Lung (tissue), 17 donors: ENCODE measurements at places on chromosomes 16 and 17. TPM values are rescaled to one million over a fixed set of nuclear protein-coding genes. Genes with fewer than 3 reads are reported as not detected.

The OSGIN1 gene
- 17.0 TPM for total RNA-seq

The GCGR gene
- 0.11 TPM for total RNA-seq

DNA sequence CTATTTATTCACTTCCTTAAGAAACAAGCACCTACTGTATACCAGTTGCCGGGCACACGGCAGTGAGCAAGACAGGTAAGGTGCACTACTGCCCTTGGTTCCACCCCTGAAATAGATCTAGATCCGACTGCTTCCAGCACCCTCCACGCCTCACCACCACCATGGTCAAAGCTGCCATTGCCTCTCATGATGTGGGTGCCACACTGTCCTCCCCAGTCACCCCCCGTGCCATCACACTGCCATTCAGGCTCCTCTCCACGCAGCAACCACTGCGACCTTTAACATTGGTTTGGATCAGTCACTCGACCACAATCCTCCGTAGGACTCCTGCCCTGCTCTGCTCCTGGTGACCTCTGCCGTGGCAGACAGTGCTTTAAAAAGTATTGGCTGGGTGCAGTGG is 226.8 kb downstream of the CPPED1 start:
- DNase-seq: no peak
- H3K36me3 ChIP-seq: no peaks in the 10 kb centered on the region
- no peaks in the 10 kb centered on the region for H3K4me1 ChIP-seq
- H3K27me3 ChIP-seq: no peaks in the 10 kb centered on the region

DNA sequence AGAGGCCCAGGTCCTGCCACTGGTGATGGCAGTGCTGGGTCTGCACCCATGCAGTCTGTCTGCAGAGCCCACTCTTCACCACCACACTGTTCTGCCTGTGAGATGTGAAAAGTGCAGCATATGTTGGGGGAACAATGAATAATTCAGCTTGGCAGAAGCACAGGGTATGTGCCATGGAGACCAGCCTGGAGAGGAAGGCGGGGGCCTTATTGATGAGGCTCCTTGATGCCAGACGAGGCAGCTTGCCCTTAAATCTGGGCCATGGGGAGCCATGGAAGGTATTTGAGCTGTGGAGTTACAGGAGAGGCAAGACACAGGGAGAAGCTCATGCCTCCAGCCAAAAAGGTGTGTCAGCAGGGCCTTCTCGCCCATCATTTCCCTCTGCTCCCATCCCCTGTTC is 124.7 kb downstream of the C16orf78 start:
- H3K4me3 ChIP-seq: no peak overlapping the region
- DNase-seq: no peak
- no peak overlapping the region for H3K27ac ChIP-seq
- H3K36me3 ChIP-seq: no peaks in the 10 kb centered on the region
- H3K27me3 ChIP-seq: no peaks in the 10 kb centered on the region

- no peak for DNase-seq
- H3K4me3 ChIP-seq: no peak overlapping the region
Measured at GRCh38 chr16:1285669-1286512, 23.5 kb upstream of the UBE2I start.

- no peak for DNase-seq
- no peaks in the 10 kb centered on the region for H3K27me3 ChIP-seq
- peaks cover 37% of the 10 kb centered on the region for H3K36me3 ChIP-seq
- no peaks in the 10 kb centered on the region for H3K4me1 ChIP-seq
- H3K27ac ChIP-seq: no peak overlapping the region
- no peak overlapping the region for H3K4me3 ChIP-seq
Measured at GRCh38 chr17:31875081-31875480, 16.0 kb upstream of the COPRS start.

DNA sequence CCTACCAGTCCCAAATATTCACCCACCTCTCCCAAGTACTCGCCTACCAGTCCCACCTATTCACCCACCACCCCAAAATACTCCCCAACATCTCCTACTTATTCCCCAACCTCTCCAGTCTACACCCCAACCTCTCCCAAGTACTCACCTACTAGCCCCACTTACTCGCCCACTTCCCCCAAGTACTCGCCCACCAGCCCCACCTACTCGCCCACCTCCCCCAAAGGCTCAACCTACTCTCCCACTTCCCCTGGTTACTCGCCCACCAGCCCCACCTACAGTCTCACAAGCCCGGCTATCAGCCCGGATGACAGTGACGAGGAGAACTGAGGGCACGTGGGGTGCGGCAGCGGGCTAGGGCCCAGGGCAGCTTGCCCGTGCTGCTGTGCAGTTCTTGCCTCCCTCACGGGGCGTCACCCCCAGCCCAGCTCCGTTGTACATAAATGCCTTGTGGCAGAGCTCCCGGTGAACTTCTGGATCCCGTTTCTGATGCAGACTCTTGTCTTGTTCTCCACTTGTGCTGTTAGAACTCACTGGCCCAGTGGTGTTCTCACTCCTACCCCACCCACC is 29.8 kb downstream of the POLR2A start:
- no peaks in the 10 kb centered on the region for H3K4me1 ChIP-seq
- no peak overlapping the region for H3K27ac ChIP-seq
- no peaks in the 10 kb centered on the region for H3K27me3 ChIP-seq
- peaks cover 23% of the 10 kb centered on the region for H3K36me3 ChIP-seq
- no peak overlapping the region for H3K4me3 ChIP-seq
- no peak for DNase-seq

GRCh38 chr17:50549256-50549941 is 2.4 kb downstream of the SPATA20 start:
- no peak overlapping the region for H3K4me3 ChIP-seq

DNA sequence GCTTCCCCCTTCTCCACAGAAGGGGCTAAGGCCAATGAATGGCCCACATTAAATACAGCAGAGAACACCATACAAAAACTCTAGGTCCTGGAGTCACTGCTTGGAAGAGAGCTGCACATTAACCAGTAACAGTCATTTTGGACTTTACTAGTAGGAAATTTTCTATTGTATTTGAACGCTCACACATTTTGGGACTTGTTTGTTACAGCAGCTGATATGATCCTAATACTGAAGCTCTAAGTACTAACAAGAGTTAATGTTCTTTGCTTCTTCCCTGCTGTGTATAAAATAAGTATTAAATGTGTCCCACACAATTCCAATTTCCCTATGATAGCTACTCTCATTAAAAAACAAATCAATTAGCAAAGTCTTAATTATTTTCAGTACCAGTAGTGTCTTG is 148.3 kb upstream of the IRX3 start:
- peaks cover 32% of the 10 kb centered on the region for H3K27me3 ChIP-seq
- no peak overlapping the region for H3K27ac ChIP-seq
- H3K4me1 ChIP-seq: no peaks in the 10 kb centered on the region
- H3K4me3 ChIP-seq: no peak overlapping the region
- H3K36me3 ChIP-seq: no peaks in the 10 kb centered on the region

DNA sequence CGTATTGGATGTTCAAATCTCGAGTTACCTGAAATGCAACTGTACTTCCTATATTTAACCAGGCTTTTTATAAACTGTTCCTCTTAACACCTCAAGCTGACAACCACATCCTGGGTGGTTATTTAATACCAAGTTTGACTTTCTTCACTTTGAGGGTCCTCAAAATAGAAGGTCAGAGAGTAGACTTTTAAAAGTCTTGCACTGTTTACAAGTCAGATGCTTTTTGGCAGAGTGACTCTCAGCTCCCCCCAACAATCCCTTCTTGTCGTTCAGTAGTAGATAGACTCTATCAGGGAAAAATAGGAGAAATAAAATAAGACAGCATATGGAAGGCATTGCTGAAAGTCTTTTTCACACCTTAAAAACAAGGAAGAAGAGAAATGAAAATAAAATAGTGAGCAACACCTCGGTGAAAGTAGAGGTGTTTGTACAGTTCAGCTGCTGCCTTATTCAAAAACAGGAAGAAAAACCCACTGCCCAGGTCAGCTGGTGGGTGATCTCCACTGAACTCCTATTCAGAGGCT is 650.4 kb downstream of the WWOX start:
- no peaks in the 10 kb centered on the region for H3K36me3 ChIP-seq
- H3K27ac ChIP-seq: no peak overlapping the region
- no peaks in the 10 kb centered on the region for H3K4me1 ChIP-seq
- DNase-seq: no peak
- H3K27me3 ChIP-seq: no peaks in the 10 kb centered on the region

DNA sequence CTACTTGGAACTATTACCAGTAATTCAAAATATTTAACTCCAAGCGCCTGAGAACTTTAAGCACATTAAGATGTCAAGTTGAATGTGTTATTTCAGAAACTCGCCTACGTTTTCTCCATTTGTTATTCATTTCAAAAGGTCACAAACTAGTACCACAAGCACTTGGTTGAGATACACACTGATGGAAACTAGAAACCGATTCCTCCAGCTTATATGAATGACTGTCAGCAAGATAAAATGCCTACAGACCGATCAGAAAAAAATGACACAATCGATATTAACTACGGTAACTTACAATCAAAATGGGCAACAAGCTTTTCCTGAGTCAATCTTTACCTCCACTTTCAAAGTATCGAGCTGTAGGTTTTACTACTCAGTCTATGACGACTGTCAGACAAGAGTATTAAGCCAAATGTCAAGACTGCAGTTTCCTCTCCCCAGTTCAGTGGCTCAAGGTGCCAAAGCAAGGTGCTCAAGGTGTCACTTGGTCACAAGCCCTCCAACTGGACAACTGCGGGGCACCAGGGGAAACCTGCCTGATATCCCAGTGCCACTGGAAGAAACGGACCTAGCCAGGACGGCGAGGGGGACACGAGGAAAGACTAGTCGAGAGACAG is 678 bp downstream of the SRP68 start:
- H3K27ac ChIP-seq: peak overlapping the region; percentile 70
- peaks cover 27% of the 10 kb centered on the region for H3K27me3 ChIP-seq
- H3K4me3 ChIP-seq: peak overlapping the region; percentile 89
- DNase-seq: no peak
- H3K36me3 ChIP-seq: peaks cover 12% of the 10 kb centered on the region
